ENCODE measurements at places on chromosomes 4 and X. TPM values are rescaled to one million over a fixed set of nuclear protein-coding genes. Genes with fewer than 3 reads are reported as not detected.

Gene EDA2R
- polyA plus RNA-seq: 6.1 TPM

Gene OGT
- 322 TPM for polyA plus RNA-seq

Gene AR
- polyA plus RNA-seq: 1.1 TPM

Gene HMX1
- 0.89 TPM for polyA plus RNA-seq

Gene CXorf51B
- not detected for polyA plus RNA-seq

Gene GUCY1B1
- polyA plus RNA-seq: 13.6 TPM

Gene COL25A1
- polyA plus RNA-seq: 32.3 TPM

Gene TMSB15A
- polyA plus RNA-seq: 1,130 TPM

Gene VEGFC
- polyA plus RNA-seq: 0.40 TPM

Gene TASL
- not detected for polyA plus RNA-seq

Gene RPA4
- not detected for polyA plus RNA-seq

Gene SSR4
- polyA plus RNA-seq: 186 TPM

Gene SSX1
- not detected for polyA plus RNA-seq

Gene IL1RAPL1
- polyA plus RNA-seq: not detected

Gene ANTXR2
- 31.7 TPM for polyA plus RNA-seq

Gene HHIP
- polyA plus RNA-seq: not detected

Gene C4orf36
- 2.0 TPM for polyA plus RNA-seq

Gene CT45A3
- not detected for polyA plus RNA-seq

Gene UCHL1
- polyA plus RNA-seq: 5,212 TPM

Gene EFNB1
- 27.8 TPM for polyA plus RNA-seq

Gene NR3C2
- polyA plus RNA-seq: 0.06 TPM

Gene CFAP99
- polyA plus RNA-seq: not detected

Gene HPGDS
- not detected for polyA plus RNA-seq

Gene SMARCA1
- 66.9 TPM for polyA plus RNA-seq

Gene PDE6B
- 3.2 TPM for polyA plus RNA-seq

Gene EXOC1L
- not detected for polyA plus RNA-seq

Gene LDB2
- polyA plus RNA-seq: 25.7 TPM

Gene ERAS
- polyA plus RNA-seq: 3.2 TPM

Gene ABCG2
- polyA plus RNA-seq: not detected

Gene ARMCX1
- polyA plus RNA-seq: 84.5 TPM

Gene SYNPO2
- 0.10 TPM for polyA plus RNA-seq

Gene NAP1L3
- polyA plus RNA-seq: 243 TPM

Gene PPP3CA
- 63.1 TPM for polyA plus RNA-seq

Gene MAGEA6
- not detected for polyA plus RNA-seq

Gene DMD
- polyA plus RNA-seq: 20.7 TPM

Gene PCDH10
- polyA plus RNA-seq: 37.0 TPM

Gene NPY2R
- 1.2 TPM for polyA plus RNA-seq

Gene PDZD11
- 64.7 TPM for polyA plus RNA-seq

Gene SPATA4
- not detected for polyA plus RNA-seq

Gene NOX1
- not detected for polyA plus RNA-seq

Gene MAGIX
- 12.2 TPM for polyA plus RNA-seq

Gene SRPK3
- not detected for polyA plus RNA-seq

Gene PABPC1L2A
- polyA plus RNA-seq: 0.56 TPM

Gene FAM156B
- polyA plus RNA-seq: 111 TPM

Gene FGG
- not detected for polyA plus RNA-seq

Gene SRD5A3
- polyA plus RNA-seq: 13.9 TPM

Gene DUX4
- not detected for polyA plus RNA-seq

Gene SSX3
- polyA plus RNA-seq: not detected

Gene PCDH19
- polyA plus RNA-seq: 8.4 TPM

Gene GAGE10
- not detected for polyA plus RNA-seq

Gene ZNF718
- 11.4 TPM for polyA plus RNA-seq

Gene TBC1D9
- polyA plus RNA-seq: 46.8 TPM

Gene ARAP2
- polyA plus RNA-seq: 2.1 TPM
